ENCODE measurements at places on chromosomes 6 and 20.

GRCh38 chr6:107894809-107895396, 63.1 kb downstream of the SEC63 start:
- DNase-seq, result no peak

GRCh38 chr6:129597023-129597713, 112.8 kb downstream of the ARHGAP18 start:
- DNase-seq, result peak; percentile 44

- DNase-seq, result peak; percentile 79
Observed at GRCh38 chr6:89145956-89146717, at the start of gene PM20D2. TSS of gene PM20D2 (plus strand) at chr6:89146055. CDS start at chr6:89146145, 90 bp downstream.

DNA sequence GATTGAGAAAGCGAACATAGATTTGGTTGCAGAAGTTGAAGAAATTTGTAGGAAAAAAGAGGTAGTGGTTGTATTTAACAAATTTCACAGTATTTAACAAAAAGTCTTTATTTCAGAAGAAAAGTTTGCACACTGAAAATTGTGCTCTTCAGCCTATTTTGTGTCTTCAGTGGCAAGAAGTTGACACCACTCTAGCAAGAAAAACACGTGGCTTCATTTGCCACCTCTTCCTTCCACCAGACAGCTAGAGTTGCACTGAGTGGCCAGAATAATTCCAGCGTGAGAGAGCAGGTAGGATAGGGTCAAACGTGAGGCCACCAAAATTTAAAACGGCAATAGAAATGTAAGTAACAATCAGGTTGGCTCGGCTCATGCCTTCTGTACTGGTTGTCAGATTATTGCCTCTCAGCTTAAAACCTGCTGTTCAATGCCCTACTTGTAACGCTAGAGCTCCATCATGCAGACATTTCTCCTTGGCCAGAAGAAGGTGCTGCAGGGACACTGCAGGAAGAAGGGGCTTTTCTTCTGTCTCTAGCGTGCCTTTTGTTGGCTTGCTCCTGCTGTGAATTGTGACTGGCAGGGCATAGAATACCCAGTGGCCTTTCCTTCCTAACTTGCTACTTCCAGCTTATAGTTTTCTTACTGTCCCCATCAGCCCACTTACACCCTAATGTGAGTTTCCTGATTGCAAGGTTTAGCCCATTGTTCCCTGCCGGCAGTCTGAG, 12.1 kb downstream of the TRAPPC3L start:
- DNase-seq, result no peak

DNA sequence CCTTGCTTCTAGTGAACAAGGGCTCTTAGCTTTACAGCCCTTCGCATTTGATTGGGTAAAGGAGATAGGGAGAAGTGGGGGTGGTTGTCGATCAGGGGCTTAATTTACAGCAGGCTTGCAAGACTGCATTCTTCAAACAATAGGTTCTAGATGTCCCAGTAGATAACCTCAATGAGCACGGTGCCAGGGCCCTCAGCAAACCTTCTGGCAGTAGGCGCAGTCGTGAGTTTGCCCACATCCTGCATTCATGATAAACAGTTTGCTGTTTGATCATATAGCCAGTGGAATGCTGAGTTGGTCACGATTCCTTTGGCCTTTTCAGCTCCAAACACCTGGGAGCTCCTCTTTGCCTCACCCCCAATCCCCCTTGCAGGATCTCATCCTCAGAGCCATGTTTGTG, 27.5 kb downstream of the SUN5 start:
- DNase-seq, result no peak

- no peak for DNase-seq
Observed at GRCh38 chr6:133447924-133448323, 206.8 kb downstream of the EYA4 start.

GRCh38 chr20:38798266-38798665, 7.2 kb upstream of the PPP1R16B start:
- no peak for DNase-seq

DNA sequence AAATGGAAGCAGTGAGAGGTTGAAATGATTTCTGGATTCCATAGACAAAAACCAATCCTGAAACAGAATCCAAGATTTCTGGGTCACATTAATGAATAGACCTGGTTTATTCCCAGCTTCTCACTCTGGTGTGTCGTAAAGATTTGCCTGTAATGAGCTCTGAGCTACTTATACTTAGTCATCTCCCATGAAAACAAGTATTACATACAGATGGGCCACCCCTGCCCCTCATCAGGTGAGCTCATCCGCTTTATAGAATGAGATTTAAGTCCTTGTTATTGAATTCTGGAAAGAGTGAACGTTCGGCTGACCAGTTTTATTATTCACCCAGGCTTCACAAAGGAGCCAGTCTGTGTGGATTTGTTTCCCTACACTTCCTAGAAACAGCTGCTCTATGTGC, 47.1 kb upstream of the TMEM181 start:
- DNase-seq, result no peak

DNA sequence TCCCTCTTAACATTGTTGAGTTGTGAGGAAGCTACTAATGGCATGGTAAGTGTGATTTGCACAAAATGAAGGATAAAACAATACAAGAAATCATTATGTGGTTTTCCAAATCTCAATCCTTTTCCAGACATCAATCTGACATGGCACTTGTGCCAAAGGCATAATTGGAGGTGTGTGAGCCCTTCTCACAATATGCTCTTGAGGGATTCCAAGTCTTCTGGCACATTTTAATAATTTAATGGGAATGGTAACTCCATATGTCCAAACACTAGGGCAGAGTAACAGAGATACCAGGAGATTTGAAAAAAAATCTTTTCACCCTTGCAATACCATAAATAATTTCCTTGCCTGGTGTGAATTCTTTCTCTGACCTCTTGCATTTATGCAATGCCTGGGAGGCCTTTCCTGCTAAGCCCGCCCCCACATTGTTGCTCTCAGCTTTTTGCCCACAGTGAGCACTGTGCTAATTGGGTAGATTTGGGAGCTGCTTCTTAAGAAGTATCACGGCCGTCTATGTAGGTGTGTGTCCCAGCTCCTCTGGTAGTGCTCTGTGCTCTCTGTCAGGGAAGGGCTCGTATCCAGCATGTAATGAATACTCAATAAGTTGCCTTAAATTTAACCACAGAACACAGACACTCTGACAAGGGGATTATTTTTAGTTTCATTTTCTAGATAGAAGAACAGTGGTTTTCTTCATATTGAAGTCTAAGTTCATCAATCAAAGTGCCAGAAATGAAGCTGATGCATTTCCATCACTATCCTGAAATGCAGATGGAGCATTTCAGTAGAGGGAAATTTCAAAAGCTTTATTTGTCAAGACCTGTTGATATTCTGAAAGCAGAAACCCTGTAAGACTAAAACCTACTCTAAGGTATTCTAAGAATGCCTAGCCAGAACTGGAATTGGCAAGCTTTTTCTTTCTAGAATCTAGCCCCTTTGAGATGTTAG, 54.4 kb upstream of the CEP85L start:
- no peak for DNase-seq

DNA sequence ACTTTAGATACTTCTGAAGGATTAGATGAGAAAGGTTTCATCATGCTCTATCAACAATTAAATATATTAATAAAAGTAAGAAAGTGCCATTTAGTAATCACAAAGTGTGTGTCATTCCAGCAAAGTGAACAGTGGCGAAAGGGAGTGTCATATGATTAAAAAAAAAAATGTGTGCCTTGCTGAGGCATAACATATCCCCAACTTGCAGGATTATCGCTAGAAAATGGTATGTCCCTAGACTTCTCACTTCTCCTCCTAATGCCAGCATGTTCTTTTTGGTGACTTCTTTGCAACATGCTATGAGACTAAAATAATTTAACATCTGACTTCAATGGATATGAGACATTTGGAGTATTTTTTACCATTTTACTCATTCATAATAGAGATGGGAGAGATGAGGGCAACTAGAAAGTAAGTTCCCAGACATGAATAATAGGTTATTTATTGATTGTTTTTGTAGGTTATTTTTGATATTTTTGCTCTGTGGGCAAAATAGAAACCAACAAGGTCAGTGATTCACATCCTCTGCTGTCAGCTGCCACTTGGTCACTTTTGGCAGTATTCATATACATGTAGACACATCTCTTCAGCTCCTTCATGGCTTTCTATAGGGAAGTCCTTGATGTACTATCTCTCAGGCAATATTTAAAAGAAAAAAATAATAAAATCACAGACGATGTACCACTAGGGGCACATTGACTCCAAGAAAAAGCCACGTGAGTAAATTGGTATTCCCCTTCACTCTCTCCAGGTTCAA, 370.1 kb downstream of the BMP2 start:
- no peak for DNase-seq

DNA sequence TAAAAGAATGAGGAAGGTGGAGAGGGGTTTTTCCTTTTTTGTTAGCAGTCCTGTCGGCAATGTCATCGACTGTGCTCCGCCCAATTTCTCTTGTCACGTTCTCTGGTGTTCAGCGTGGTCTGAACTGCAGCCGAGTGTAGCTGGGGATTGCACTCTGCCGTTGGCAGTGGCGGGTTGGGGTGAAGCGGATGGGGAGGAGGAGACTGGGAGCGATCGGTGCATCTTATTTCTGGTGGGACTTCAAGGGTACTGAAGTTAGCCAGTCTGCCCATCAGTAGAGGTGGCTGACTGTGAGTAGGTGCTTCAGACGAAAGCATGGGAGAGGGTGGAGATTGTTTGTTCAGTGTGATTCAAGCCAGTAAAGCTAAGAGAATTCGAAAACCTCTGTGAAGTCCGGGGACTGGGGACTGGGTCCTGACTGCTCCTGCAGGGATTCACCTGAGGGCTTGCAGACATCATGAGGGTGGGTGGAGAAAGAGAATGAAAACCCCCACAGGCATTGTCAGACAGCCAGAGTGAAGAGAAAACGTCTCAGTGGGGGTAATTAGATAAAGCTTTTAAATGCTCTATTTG, 5.1 kb downstream of the RREB1 start:
- peak; percentile 33 for DNase-seq

DNA sequence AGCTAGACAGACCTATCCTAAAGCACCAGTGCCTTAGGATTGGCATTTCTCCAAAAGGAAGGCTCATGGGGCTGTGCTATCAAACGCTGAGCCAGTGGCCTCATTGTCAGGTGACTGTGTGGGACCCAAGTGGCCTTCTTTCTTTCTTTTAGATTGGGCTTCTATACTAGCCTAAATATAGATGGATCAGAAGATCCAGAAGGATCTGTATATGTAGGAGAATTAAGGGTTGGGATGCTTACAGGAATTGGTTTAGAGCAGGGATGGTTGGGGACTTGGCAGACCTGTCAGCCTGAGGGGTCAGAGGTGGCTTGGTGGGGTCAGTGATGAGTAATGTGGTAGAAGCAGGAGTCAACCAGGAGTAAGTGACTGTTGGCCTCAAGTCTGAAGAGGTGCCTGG, 14.8 kb downstream of the ABT1 start:
- no peak for DNase-seq

DNA sequence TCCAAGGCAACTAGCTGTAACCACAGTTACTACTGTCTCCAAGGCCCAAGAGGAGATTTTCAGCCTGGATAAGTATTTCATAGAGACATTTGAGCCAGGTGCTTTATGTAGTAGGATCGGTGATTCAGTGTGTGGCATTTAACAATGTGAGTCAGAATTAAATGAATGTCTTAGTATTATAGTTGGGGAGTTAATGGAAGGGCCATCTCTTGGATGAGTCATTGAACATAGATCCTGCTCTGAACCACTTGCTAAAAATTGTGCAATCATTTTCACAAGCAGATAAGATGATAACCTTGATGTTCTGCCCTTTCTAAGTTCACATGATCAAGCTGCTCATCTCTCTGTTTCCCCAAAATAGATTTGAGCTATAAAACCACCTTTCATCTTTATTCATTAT, 668.9 kb upstream of the CITED2 start:
- no peak for DNase-seq

DNA sequence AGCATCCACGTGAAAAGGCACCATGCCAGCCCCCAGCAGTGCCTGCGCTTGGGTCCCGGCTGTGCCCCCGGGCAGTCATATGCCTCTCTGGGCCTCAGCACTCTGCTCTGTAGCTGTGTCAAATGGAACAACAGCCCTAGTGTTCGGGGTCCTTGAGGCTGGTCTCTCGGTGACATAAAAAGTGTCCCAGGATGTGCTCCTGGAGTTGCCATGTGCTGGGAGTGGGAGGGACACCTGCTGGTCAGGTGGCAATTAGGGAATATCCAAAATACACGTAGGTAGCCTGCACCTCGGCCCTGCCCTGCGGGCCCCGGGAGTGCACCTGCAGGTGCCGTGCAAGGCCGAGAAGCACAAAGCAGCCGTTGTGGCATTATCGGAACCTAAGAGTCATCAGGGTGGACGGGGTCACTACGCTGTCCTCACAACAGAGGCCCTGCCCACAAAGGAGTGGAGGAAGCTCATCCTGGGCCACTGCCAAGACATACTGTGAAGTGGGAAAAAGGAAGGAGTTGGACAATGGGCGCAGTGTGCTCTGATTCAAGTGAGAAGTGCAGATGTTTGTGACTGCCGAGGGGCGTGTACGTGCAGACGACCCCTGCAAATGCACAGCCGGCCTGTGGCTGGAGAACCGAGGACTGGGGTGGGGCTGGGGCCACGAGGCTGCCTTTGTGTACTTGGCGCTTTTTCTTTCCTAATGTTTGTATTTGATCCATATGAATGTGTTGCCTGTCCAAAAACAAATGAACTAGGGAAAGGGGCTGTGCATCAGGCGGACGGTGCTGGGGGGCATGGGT, 24.6 kb downstream of the SLCO4A1 start:
- peak; percentile 70 for DNase-seq

GRCh38 chr6:36033935-36034334, 6.3 kb downstream of the MAPK14 start:
- DNase-seq, result no peak

DNA sequence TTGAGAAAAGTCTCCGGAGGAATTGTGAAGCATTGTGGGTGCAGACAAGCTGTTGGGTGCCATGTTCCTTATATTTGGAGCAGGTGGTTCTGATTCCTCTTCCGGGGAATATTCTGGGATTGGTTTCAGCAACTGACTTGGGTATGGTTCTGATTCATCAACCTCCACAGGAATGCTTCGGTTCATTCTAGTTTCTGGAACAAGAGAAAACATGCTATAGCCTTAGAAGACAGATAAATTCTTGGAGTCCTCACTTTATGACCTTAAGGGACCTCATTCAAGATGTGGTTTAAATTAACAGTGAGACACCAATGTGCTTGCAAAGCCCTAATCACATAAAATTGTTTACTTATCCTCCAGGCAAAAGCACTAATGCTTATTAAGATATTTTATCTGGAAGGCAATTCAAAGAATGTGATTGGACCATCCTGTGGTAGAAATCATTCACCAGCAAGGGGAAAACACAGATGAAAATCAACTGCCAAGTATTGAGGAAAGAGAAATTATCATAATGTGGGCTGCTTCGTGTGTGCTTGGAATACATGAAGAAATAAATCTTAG, 13.7 kb downstream of the TRAF3IP2 start:
- no peak for DNase-seq

DNA sequence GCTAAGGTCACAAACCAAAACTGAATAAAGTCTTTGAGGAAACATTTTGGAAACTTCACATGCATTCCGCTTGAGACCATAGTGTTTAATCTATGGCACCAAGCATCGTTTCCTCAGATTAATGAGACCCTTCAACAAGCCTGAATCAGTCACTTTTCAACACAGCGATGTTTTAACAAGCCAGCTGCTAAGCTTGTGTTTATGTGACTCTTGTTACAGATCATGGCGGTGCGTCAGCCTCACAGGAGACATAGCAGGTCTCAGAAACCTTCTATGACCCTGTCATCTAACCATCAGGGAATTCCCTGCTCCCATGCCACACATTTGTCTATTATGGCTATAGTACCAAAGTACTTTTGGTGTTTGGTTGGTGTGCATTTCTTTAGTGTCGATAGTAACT, 57.2 kb downstream of the MTFR2 start:
- DNase-seq, result no peak
